ENCODE measurements at places on chromosomes 16 and 17.

DNA sequence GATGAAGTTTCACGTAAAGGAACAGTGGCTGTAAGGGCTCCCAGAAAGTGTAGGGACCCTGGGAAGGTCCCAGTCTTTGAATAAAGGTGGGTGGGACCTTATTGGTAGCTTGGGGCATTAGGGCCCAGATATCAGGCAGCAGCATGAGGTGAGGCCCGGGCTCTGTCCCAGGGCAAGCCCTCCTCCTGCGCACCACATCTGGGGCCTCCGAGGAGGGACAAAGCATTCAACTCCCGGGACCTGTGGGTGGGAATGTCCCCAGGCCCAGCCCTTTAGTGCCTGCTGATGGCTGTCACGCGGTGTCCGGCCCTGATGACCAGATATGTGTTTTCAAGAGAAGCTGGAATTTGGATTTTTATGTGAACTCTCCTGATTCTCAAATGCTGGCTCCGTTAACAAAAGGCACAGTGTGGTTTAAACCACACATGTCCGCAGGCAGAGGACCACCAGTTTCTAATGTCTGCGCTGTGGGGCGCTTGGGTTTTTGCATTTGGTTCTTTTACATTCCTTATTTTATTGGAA, 30.4 kb downstream of the RAI1 start:
- DNase-seq, result no peak

DNA sequence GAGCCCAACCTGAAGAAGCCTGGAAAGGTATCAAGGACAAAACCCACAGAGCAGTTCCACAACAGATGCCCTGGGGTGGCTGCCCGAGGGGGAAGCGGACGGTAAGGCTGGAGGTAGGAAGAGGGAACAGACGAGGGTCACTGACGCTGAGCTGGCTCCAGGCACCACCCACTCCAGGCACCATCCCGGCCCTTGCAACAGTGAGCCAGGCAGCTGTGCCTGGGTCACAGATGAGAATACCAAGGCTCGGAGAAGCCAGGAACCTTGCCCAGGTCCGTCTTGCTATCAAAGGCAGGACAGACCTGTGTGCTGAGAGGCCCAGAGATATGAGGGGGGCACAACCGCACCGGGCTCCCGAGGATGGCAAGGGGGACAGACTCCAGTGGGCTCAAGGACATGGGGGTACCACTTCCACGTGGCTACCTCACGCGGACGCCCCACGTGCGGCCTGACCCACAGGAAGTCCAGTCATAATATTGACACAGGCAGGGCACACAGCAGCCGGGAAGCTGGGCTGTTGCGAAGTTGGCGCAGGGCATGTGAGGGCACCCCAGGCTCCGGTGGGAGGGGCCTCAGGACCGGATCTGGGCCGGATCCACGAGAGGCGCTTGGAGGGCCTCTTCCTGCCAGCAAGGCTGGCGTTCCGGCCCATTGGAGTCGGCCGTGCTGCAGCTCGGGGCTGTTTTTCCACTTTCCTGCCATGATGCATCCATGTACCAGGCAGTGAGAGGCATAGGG, 29.9 kb downstream of the PEMT start:
- no peak for DNase-seq

DNA sequence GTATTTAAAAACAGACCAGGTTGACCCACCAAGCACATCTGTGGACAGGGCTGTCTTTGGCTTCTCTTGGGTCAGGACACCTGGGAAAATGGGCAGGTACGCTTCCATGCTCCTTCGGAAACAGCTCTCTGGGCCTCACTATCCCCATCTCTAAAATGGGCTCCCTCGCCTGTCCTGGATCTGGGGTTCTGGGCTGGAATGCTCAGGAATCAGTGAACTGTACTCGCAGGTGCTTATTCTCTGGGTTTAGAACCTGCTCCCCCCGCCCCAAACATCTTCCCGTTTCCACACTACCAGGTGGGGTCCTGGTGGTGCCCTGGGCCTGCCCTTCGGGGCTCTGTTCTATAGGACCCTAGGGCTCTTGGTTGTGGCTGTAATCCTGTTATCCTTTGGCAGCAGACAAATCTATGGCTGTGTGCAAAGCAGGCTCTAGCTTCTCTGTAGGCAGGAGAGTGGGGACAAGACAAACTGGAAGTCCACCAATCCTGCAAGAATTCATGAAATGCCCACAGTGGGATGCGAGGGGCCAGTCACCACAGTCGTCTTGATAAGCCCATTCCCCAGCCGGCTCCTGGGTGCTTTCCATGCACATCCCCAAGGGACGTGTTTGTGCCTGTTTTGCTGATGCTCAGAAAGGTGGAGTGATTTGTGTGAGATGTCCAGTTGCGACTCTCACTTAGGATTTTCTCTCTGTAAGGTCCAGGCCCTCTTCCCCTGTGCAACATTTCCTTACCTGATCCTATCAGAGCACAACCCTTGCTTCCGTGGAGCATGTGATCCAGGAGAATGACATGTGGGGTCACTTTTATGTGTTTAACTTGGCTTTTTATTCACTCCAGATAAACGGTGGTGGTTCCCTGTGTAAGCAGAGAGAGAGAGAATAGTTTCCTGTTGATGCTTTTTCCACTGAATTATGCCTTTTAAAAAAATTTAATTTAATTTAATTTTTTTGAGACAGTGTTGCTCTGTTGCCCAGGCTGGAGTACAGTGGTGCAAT, 37.2 kb downstream of the HAPSTR1 start:
- no peak for DNase-seq

DNA sequence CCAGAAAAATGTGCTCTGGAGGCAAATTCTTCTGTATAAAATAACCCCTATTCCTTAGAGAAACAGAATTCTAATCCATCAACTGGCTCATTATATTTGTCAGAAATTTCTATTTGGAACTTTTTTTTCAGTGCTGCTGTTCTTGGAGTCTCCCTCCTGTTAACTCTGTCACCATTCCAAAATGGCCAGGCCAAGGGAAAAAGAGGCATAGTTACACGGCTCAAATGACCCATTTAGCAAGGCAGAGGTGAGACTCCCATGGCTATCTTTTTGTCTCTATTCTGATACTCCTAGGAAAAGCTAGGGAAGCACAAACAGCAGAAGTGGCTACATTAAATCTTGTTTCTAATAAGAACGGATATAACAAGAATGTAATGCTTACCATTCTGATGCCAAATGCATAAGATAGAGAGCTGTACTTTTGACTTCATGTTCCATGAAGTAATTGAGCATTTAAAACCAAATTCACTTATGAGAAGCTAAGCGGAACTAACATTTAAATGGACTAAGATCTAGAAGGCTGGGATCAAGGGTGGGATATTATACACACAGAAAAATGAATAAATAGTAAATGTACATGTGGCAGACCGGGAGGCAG, 64.4 kb upstream of the CORO6 start:
- no peak for DNase-seq

DNA sequence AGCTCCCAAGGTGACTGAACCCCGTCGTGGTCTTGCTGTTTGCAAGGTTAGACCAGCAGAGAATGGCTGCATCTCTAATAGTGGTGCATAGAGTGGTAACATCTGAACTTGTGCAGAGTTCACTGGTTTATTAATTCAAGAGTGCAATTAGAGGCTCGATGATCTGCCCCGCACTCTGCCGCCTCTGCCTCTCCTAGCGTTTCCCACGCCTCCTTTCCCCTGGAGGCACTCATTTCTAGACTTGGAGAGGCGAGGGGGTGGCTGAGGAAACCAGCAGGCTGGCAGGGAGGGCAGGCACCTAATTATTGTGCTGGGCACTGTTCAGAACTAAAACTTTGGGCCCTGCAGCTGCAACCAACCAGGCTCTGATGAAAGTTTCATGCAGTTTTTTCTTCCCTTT, 363.5 kb upstream of the EEF2KMT start:
- DNase-seq, result no peak

DNA sequence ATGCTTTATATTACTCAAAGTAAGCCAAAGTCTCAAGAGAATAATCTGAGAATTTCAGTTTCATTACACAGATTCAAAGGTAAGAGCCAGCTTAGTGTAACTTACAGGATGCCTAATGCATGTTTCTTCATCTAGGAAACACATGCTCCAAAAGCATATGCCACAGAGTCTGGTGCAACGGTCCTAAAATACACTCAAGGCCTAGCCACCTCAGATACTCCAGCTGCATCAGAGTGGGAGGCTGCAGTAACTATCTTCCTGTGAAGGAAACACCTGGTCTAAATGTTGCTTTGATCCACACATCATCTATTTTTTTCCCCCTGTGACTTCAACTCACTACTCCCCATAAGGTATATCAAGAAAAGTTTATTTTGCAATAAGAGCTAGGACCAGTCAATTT, 51.6 kb upstream of the CORO6 start:
- DNase-seq, result no peak

GRCh38 chr16:27721531-27722181, 171.7 kb downstream of the KATNIP start:
- DNase-seq, result no peak

- DNase-seq, result no peak
Observed at GRCh38 chr17:2202996-2203575, 100.5 kb downstream of the SMG6 start.

- no peak for DNase-seq
Observed at GRCh38 chr16:983044-984030, 1.8 kb downstream of the SOX8 start.

GRCh38 chr17:64393000-64393402, 2.3 kb upstream of the PECAM1 start:
- no peak for DNase-seq

- DNase-seq, result no peak
Observed at GRCh38 chr17:66941249-66941648, 23.3 kb upstream of the CACNG4 start.

DNA sequence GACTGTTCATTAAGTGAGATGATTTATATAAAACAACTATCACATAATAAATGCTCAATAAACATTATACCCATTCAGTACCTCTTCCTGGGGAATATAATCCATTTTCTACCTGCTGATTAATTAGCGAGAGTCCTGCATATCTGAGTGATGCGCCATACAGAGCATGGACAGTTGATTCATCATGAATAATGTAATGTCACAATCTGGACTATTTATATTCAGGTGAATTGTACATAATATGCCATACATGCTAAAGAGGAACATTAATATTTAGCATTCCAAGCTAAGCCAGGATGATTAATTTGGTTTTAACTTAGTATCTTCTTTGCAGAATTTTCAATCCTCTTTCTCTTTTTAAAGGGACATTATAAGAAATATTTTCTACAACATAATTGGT, 362.0 kb upstream of the XYLT1 start:
- DNase-seq, result no peak

GRCh38 chr16:56108056-56108471, 83.2 kb upstream of the GNAO1 start:
- DNase-seq, result no peak

DNA sequence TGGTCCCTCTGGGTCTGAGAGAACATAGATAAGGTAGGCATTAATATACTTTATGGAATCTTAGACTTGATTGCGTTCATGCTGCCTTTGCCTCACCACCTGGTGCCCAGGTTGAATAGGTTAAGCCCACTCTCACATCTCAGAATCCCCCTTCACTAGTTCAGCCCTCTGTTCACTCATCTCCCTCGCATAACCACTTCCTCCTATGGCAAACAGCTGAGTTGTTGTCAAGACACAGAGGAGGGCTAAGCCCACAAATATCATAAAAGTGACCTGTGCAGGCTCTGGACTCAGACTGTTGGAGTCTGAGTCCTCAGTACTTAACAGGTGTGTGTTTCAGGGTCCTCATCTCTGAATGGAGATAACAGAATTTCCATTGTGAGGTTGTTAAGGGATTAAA, 55.7 kb downstream of the GOSR1 start:
- no peak for DNase-seq

DNA sequence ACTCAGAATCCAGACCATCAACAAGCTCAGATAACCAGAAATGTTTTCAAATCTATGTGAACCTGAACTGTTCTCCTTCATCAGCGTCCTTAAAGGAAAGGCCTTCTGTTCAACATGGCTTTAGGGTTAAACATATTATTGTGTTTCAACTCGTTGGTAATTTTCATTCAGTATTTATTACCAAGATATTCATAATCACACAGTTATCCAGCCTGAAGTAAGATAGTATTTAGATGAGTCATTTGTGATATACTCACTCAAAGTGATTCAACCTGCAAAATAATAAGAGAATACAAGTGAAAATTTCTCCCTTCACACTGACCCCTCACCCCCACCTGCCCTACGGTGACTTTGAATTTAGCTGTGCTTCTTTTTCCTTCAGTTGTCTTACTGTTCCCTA, 3.0 kb downstream of the CYLD start:
- DNase-seq, result no peak

GRCh38 chr16:70679671-70680494, 6.0 kb downstream of the MTSS2 start:
- DNase-seq, result no peak

DNA sequence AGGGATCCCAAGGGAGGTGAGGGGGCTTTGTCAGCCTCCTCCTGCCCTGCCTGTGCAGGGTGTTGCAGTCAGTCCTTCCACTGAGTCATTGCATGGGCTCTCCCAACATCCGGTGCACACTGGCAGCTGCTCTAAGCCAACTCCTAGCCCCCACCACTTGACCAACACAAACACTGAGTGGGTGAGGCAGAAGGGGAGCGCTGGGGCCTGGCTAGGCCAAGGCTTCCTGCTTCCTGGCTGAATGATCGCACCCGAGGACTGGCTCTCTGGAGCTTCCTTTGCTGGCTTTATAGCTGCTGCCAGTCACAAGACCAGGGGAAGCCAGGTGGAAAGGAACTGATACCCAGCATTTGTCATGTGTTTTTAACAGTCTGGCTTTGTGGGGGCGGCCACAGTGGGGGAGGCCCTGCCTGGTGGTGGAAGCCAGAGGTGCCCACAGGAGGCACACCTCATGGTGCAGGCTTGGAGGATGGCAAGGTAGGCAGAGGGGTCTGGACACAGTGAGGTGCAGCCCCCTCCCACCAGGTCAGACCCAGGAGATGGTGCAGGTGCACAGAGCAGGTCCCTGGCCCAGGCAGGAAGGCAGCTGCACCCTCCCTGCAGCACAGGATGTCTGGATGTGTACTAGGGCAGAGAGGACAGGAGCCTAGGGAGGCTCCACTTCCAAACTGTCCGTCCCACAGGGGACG, 6.8 kb downstream of the MPG start:
- DNase-seq, result peak; percentile 57

DNA sequence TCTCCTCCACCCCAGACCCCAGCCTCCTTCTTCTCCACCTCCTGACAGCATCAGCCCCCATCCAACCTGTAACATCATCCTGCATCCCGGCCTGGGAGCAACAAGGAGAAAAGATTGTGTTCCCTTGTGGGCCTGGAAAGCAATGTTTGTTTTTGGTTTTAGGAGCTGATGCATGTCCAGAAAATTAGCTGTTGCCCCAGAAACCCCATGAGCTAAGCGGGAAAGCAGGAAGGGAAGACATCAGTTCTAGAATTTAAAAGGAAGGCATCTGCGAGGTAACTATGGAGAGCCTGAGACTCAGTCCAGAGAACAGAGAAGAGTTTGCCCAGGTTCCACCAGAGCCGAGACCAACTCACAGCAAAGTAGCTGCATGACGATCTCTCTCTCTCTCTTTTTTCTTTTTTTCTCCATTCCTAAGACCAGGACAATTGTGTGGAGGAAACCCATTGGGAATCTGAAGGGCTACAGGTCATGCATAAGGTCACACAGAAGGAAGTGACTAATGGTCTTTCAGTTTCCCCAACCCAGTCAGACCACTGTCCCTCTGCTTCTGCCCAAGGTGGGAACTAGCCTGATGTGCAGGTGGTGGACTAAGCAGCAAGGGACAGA, 124.4 kb downstream of the SLC39A11 start:
- DNase-seq, result no peak

All from activated naive CD4-positive, alpha-beta T cell treated with Interleukin-2 at 50 U/mL for 16 hours (primary cell).